Esophagus squamous epithelium (tissue), 5 donors: ENCODE measurements at places on chromosomes 7 and 10.

DNA sequence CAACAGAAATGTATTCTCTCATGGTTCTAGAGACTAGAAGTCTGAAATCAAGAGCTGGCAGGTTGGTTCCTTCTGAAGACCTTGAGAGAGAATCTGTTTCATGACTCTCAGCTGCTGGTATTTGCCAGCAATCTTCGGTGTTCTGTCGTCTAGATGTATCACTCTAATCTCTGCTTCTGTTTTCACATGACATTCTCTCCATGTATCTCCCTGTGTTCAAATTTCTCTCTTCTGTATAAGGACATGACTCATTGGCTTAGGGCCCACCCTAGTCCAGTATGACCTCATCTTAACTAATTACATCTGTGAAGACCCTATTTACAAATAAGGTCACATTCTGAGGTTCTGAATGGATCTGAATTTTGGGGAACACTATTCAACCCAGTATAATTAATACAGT, 82.3 kb downstream of the ANKRD7 start:
- DNase-seq: no peak

DNA sequence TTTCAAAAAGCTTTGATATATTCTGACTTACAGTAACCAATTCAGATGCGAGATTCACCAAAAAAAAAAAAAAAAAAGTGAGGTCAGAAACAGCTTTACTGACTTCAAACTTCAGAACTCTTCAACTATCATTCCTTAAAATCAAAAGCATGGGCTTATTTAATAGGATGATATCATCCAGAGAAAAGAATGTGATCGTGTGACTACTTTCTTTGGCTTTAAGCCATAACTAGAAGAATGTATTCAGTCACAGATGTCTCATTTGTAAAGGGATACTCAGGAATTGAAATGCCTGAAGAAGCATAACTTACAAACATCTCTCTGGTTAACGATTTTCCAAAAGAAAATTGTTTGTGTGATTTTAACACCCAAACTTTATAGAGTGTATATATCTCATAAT, 11.5 kb downstream of the TPK1 start:
- no peak for DNase-seq

DNA sequence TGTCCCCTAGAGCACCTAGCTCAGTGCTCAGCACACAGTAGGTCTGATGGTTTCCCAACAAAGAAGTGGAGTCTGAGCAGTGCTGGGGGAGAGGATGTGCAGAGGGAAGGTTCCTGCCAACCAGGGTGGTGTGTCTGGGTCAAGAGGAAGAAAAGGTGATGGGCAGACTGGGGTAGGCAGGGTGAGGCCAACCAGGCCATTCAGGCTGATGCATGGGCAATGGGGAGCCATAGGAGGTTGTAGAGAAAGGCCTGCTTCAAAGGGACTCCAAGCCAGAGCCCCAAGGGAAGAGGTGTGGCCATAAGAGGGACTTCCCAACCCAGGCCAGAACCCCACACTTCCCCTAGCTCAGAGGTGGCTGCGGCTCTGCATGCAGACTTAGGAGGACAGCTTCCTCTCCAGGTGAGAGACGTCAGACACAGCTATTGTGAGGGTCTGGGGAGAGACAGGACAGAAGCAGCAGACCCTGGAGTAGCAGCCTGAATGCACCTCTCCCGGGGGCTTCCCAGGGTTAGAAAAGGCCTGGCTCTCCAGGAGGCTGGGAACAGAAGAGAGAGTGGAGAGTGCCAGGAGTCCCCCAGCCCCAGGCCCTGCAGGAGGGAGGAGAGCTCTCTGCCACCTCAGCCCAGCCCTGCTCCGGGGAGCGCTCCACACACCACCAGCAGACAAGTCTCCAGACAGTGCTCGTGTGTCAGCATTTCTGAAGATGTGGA, 87.4 kb upstream of the ZMIZ1 start:
- DNase-seq: no peak

GRCh38 chr7:151315038-151315655, 26.5 kb upstream of the NUB1 start:
- no peak for DNase-seq

DNA sequence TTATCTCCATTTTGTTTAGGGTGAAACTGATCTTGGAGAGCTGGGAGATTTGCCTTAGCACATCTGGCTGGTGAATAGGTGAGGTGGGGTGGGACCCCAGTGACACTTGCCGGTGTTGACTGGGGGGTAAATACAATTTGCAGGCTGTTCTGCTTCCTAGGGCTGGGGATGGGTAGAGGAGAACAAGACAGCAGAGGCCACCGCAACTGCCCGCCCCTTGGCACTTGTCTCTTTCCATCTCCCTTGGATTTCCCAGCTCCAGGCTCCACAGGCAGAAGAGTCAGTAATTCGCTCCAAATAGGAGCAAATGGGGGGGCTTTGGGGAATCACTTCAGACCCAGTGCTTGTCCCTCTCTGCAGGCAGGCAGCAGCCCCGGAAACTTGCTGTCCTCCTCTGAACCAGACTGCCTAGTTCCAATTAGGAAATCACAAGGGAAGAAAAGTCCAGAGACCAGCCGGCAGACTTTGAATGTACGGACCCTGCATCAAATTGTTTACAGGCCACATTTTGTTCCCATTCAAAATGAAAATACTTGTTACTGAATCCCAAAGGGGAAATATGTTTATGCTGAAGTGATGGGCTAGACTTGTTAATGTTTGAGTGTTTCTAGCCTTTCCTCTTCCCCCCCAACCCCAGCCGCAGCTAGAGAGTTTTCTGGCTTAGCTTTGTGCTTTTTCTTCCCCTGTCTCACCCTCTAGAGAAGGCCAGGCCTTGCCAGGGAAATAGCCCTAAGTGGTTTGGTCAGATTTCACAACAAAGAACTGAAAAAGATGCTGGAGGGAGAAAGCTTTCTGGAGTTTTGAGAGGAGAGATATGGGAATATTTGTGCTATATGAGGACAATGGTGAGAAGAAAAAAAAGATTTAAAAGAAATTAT, 10.0 kb upstream of the INPP5F start:
- DNase-seq: no peak

DNA sequence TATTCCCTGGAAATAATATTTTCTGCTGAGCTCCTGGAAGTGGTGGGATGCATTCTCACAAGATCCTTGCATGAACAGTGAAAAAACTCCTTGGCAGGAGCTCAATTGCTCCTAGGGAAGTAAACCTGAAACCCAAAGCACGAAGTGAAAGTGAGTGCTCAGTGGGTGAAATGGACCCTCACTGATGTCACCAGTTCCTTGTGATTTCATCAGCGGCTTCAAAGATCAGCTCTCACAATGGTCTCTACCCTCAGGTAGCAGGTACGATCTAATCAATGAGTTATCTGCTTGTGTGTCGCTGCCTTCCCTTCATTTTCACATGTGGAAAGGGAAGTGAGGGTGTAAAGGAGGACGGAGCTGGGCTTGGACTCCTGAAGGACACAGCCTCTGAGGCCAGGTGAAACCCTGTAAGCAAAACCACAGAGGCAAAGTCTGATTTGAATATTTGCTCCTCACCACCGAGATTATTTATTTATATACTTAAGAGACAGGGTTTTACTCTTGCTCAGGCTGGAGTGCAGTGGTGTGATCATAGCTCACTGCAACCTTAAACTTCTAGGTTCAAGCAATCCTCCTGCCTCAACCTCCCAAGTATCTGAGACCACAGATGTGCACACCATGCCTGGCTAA, 255.4 kb upstream of the LYZL1 start:
- no peak for DNase-seq

- DNase-seq: no peak
These were observed 18.1 kb downstream of the CFAP46 start for GRCh38 chr10:132924046-132924952.

DNA sequence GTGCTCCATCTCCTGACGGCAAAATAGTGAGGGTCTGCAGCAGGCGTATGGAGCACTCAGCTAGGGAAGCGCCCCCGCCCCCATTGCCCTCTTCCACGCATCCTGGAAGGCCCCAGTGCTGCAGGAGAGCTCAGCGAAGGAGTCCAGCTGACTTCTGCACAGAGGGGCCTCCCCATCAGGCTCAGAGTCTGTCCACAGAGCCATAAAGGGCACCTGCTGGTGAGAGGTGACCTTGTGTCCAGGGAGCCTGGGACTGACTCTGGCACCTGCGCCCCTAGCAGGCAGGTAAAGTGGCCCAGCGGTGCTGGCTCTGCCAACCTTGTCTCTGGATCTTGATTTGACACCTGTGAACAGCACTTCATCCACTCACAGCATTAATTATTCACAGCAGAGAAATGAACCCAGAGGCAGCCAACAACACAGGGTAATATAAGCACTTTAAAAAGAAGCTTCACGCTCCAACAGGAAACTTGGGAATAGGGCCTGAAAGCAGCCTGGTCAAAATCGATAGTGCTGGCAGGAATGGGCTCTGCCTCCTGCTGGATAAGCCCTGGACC, 59.6 kb downstream of the VOPP1 start:
- no peak for DNase-seq

DNA sequence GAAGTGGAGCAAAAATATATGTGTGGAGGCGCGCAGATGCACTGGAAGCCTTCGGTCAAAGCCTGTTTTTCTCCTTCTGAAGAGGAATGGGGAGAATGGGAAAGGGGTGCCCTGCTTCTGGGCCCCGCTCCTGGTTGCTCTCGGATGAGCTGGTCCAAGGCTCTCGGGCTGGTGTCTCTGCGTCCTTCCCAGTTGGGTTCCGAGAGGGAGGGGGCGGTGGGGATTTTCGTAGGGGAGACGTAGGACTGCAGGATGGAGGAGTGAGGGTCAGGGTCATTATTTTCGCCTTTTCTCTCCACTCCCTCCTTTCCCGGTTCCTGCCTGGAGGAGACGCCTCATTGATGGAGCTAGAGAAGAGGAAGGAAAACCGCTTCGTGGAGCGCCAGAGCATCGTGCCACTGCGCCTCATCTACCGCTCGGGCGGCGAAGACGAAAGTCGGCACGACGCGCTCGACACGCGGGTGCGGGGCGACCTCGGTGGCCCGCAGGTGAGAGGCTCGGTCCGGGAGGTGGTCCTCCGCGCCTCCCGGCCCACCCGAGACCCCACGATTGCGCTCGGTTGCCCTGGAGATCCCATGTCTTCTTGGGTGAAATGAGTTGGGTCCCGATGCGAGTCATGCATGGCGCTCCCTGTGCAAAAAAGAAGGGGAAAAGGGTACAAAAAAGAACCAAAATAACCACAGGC, 790 bp downstream of the ADAM22 start:
- DNase-seq: no peak

GRCh38 chr7:2903682-2904162, 59.6 kb upstream of the GNA12 start:
- DNase-seq: no peak

DNA sequence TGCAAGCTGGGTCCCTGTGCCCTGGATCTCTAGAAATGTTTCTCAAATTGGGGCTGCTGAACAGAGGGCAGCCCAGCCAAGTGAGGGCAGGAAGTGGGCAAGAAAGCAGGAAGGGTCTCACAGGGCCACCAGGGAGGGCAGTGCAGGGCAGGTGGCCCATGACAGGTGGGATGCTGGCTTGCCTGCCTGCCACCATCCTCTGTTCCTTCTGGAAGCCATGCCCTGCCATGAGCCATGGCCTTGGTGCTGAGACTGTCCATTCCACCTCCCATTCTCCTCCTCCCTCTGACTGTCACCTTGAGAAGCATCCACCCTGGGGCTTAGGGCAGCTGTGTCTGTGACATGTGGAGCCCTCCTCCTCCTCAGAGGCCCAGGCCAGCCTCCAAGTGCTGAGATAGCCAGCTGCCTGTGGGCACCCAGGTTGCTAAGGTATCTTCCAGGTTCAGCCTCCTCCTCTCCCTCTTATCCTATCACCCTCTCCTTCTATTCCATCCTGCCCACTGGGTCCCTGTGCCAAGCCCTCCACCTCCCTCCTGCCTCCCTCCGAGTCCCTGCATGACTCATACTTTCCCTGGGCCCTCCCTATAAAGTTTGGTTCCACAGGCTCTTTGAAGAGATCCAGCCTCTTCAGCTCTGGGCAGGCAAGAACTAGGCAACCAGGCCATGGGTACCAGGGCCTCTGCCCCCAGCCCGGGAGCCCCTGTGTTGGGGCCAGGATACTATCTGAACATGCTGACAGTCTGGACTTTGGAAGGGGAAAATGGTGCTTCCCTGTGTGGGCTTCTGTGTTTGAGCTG, 1.3 kb downstream of the VSIR start:
- DNase-seq: no peak

DNA sequence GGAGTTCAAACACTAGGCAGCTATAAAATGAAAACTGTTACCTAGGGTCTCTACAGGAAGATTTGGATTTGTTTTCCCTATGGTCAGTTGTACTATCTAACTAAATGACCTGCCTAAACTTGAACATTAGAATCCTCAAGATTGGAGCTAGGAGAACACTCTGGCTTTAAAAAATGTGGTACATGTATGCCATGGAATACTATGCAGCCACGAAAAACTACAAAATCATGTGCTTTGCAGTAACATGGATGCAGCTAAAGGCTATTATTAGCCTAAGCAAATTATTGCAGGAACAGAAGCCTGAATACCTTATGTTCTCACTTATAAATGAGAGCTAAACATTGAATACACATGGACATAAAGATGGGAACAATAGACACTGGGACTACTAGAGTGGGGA, 87.1 kb upstream of the MAGI2 start:
- no peak for DNase-seq

- no peak for DNase-seq
These were observed 91.2 kb downstream of the SFMBT2 start for GRCh38 chr10:7319632-7320031.

- DNase-seq: no peak
These were observed 12.7 kb upstream of the GSAP start for GRCh38 chr7:77428777-77429231.

GRCh38 chr7:7956531-7957128, 12.0 kb upstream of the GLCCI1 start:
- no peak for DNase-seq

DNA sequence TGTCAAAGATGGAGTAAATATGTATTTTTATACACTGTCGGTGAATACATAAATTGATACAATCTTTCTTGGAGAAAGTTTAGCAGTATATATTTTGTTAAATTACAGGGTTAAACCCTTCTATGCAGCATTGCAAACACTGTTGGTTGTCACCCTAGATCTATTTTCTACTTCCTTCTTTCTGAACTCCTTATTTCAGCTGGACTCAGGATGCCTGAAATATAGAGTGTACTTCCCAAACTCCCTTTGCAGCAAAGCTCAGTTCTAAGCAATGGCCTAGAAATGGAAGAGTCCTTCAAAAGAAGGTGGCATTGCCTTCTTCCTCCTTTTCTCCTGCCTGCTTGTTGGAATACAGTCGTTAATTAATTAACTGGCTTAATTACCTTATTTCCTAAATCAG, 20.6 kb downstream of the CUBN start:
- DNase-seq: no peak

DNA sequence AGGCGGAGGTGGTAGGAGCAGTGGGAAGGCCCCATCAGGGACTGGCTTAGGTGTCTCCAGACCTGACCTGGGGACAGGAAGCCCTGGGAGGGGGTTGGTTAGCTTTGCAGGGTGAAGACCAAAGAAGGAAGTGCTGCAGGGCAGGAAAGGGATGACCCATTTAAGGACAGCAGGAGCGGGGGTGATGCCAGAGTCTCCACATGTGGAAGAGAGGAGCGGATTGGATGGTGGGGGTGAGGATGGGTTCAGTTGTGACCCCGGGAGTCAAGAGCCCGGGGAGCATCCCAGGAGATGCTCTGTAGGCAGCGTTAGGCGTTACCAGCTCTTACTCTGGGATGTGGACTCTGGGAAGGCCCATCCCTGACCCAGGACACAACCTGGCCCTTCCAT, 3.1 kb upstream of the LDB3 start:
- DNase-seq: no peak
